Fibroblast of the conjunctiva (primary cell): ENCODE measurements at places on chromosomes 12 and 14.
A peak's percentile ranks its signal among the peaks of the same experiment; 100 is the strongest.

DNA sequence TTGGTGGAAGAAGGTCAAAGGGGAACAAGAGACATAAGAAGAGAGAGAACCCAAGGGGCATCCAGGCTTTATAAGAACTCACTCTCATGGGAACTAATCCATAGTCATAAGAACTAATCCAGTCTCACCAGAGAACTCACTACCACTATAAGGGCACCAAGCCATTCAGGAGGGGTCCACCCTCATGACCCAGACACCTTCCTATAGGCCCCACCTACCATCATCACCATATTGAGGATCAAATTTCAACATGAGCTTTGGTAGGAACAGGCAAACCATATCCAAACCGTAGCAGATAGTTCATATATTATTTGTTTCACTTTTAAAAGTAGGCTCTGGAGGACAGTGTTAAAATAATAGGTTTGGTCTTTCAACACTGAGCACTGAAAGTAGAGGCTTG is 350.1 kb downstream of the TMTC2 start:
- DNase-seq: no peak

DNA sequence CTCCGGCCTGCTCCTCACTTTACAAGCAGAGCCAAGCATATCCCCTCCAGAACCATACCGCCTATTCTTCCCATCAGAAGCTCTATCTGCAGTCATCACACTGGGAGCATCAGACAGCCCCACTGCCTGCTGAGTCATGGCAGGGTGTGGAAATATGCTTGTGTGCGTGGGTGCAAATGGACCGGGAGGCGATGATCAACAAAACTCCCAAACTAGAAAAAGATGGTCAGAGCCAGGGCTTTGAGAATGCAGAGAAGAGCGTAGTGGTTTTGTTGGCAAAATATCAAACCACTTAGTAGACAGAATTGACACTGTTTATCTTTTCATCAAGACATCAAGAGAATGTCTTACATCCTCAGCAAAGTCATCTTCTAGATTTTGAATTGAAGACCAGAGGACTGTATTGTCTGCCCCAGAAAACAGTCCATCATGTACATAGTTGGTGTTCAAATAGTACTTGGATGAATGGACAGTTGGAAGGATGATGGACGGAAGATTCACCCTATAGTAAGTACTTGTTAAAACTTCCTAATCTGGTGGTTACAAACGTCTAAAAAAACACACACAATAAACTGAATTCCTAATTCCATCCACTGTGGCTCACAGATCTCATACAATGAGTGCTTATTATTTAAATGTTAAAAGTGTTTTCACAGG is 54.9 kb downstream of the VWF start:
- peak; percentile 78 for DNase-seq

GRCh38 chr12:5534426-5535199 is 102.7 kb downstream of the NTF3 start:
- DNase-seq: no peak

DNA sequence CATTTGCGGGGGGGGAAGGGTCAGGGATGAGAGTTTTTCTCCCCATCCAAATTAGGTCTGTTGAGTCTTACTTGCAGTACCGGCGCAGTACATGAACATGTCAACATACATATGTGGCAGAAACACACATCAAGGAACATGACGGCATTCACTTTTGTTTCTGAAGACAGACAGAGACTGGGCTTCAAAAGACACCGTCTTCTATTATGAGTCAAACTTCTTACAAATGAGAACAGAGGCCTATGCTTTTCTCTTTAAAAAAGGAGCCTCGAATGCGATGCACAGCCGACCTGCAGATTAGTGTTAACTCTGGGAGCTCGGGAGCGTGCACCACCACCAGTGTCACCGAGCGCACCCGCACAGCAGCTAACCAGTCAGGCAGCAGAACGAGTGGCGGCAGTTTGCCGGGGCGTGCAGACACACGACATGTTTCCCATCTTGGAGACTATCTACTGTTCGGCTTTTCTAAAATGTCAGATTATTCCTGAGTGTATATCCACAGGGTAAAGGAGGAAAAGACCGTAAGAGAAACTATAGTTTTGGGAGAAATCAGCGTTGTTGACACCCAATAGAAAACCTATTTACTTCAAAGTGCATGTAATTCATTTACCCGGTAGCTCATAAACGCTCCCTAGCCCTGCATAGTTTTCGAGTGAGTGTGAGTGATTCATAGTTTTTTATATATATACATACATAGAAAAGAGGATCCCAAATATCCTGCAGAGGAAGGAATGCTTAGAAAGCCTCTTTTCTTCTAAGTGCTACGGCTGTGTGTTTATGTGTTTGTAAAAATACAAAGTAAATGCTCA is 33.0 kb downstream of the UBR7 start:
- DNase-seq: no peak

- DNase-seq: no peak
Observed at GRCh38 chr14:68780358-68781160, 12.3 kb downstream of the ZFP36L1 start.

DNA sequence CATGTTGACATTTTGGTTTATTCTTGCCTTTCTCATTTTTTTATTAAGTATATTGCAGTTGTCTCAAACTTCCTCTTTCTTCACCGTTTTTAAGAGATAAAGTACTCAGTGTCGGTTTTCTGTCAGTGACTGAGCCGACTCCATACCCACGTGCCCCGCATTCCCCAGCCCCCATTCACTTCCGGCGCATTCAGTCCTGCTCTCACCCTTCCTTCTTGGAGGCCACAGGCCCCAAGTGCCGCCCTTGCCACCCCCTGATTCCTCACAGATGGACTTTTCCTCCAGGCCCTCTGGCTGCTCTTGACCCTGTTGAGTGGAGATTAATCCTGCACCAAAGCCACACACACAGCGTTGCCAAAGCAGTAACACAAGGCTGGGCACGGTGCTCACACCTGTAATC is 19.1 kb upstream of the DNAH10 start:
- no peak for DNase-seq

GRCh38 chr14:57820581-57820980 is 45.3 kb downstream of the SLC35F4 start:
- no peak for DNase-seq

GRCh38 chr14:83042858-83043257 is 1509.2 kb upstream of the SEL1L start:
- no peak for DNase-seq

- DNase-seq: no peak
Observed at GRCh38 chr12:128708789-128709188, 115.0 kb downstream of the SLC15A4 start.

- DNase-seq: peak; percentile 63
Observed at GRCh38 chr14:23306412-23307145, at the start of gene BCL2L2. TSS of gene BCL2L2 (plus strand) at chr14:23306833. CDS start at chr14:23307768, 935 bp downstream.

DNA sequence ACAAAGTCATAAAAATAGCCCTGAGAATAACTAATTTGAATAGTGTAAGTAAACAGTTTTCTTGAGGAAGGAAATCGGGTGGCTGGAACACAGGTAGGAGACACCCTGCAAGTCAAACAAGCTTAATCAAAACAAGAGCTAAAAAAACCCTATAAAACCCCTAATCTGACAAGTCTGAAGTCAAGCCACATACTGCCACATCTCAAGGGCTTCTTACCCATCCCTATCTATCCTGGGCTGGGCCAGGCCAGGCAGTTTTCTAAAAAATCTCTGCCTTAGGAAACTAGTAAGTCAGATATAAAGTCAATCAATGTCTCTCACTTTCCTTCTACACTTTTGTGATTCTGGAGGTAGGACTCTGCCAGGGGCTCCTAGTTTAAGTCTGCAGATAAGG is 15.3 kb downstream of the UBE2N start:
- no peak for DNase-seq

GRCh38 chr12:76156726-76157125 is 72.2 kb upstream of the NAP1L1 start:
- no peak for DNase-seq

- DNase-seq: no peak
Observed at GRCh38 chr12:92425165-92425564, 277.6 kb upstream of the PLEKHG7 start.

GRCh38 chr14:23933108-23933741 is 20.3 kb upstream of the DHRS4 start:
- no peak for DNase-seq

- DNase-seq: no peak
Observed at GRCh38 chr12:109592195-109592904, 18.8 kb downstream of the MVK start.

DNA sequence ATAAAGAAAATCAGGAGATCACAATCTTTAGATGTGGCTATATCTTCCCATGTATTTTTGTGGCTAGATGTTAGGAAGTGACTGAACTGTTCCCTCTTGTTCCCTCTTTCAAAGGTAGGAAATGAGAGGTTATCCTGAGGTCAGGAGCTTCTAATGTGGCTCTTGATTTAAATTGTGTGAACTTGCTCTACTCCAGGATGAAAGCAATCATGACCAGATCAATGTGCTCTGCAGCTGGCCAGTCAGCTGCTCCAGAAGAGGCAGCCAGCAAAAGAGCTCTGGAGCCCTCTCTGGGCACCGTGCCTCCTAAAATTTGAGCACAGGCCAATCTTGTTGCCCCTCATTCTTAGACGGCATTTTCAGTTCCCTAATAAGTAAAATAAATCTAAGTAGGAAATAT is 32.0 kb downstream of the CDK17 start:
- DNase-seq: no peak

GRCh38 chr12:52371716-52372115 is 4.4 kb upstream of the KRT85 start:
- DNase-seq: no peak

- no peak for DNase-seq
Observed at GRCh38 chr14:72594099-72594901, 299.6 kb downstream of the DPF3 start.

DNA sequence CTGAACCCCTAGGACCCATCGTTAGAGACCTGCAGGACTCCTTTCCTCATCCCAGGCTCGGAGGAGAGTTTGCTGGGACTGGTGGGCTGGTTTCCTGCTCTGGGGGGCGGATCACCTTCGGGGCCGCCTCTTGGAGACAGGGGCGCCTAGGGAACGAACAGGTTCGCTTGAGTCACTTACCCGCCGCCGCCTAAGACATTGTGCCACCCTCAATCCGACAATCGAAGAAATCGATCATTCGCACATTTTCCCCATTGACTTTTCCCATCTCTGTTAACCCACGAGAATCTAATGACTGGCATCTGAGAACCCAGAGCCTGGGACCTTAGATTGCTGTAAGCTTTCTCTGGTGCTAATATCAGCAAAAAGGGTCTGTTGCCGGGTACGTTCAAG is 322 bp downstream of the SLC39A9 start:
- DNase-seq: no peak

- peak; percentile 99 for DNase-seq
Observed at GRCh38 chr12:25585021-25585523, 32.0 kb upstream of the LMNTD1 start.

DNA sequence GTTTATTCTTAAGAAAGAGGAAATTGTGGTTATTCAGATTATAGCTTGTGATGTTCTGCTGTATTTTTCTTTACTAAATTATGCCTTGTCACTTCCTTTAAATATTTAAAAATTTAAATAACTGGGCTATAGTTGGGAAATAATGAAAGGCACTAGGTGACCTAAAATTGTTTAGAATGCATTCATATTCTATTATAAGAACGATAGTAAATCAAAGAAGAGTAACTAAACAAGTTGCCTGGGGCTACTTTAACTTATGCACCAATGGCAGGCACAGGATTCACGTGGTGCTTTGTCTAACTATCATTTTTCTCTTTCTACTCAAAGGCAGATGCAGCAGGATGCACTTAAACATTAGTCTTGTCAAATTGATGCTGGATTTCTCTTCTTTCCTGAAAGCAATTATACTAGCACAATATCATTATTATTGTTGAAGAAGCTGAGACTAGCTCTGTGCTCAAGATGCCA is 190.7 kb upstream of the PPFIA2 start:
- DNase-seq: no peak

- DNase-seq: peak; percentile 2
Observed at GRCh38 chr12:12645485-12645884, 33.8 kb downstream of the CREBL2 start.

- no peak for DNase-seq
Observed at GRCh38 chr12:109308534-109309380, at the start of gene FOXN4. TSS of gene FOXN4 (minus strand) at chr12:109309284. CDS start at chr12:109308321, 963 bp downstream.

GRCh38 chr12:11798856-11799501 is 149.5 kb downstream of the ETV6 start:
- peak; percentile 26 for DNase-seq

- DNase-seq: no peak
Observed at GRCh38 chr12:111748867-111749266, 17.9 kb upstream of the ALDH2 start.

DNA sequence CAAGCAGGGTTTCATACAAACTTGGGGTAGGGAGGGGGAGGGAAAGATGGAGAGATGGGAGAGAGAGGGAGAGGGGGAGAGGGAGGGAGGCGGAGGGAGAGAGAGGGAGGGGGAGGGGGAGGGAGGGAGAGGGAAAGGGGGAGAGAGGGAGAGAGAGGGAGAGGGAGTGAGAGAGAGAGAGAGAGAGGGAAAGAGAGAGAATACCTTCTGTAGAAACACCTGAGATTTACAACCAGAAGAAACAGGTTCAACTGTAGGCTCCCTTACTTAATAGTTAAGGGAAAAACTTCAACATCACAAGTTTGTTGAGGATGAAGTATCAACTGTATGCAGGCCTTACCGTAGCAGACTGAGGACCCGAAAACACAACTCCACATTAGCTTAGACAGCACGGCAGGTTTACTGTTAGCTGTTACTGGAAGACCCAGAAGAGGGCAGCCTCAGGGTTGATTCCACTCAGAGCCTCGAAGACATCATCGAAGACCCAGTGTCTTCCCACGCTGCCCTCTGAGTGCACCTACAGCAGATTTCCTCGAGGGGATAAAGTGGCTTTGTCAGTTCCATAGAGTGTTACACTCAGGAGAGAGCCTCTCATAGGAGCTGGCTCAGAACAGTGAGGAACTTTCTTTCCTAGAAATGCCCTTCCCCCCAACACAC is 72.4 kb downstream of the NT5DC3 start:
- no peak for DNase-seq

GRCh38 chr14:103868242-103868897 is 21.0 kb upstream of the PPP1R13B start:
- no peak for DNase-seq

DNA sequence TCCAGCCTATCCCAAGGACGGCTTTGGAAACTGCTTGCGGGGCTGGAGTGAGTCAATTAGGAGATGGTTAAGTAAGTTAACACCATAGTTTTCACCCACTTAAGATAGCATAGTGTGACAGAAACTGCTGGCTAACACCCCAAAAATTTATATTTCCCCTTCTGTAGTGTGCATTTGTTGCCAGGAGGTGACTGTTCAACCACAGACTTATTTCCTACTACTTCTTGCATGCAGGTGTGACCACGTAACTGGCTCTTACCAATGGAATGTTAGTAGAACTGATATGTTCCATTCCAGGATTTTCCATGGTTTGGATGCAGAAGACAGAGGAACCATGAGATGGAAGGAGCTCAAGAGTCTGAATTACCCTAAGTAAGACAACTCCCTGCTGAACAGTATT is 52.9 kb upstream of the SLC35F4 start:
- DNase-seq: no peak

- no peak for DNase-seq
Observed at GRCh38 chr12:124599074-124599999, 31.9 kb upstream of the NCOR2 start.

DNA sequence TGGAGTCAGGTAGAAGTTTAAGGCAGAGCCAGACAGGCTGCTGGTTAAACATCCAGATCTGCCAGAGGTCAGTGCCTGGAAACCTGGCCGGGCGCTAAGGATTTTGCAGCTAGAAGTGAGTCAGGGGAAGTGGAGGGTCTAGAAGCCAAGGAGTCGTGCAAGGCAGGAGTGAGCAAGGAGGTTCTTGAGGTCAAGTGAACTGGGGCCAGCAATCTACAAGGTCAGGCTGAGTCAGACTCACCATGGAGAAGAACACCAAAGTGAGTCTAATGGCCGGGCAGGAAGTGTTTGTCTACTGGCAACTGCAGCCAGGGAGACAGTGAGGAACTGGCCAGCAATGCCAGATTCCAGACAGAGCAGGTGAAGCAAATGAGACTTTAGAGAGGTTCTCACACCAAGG is 628.2 kb downstream of the ETNK1 start:
- no peak for DNase-seq

GRCh38 chr12:42643881-42644579 is 54.5 kb upstream of the PRICKLE1 start:
- DNase-seq: no peak
